ENCODE measurements at places on chromosomes 11 and 22.

DNA sequence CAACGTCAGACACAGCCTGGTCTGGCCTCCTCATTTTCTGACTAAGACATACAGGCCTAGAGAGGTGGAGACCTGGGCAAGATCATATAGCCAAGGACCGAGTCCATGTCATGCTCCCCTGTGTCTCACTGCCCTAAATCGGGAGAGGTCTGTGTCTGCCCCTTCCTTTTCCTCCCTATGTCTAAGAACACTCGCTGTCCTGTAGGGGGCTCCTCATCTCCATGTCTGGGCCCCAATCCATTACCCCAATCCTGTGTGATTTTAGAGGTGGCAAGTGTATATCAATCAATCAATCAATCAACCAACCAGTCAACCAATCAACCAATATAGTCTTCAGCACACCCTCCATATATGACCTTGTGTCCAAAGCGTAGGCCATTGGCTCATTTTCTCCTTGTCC lies 125.7 kb downstream of the KIRREL3 start:
- no peak for DNase-seq

DNA sequence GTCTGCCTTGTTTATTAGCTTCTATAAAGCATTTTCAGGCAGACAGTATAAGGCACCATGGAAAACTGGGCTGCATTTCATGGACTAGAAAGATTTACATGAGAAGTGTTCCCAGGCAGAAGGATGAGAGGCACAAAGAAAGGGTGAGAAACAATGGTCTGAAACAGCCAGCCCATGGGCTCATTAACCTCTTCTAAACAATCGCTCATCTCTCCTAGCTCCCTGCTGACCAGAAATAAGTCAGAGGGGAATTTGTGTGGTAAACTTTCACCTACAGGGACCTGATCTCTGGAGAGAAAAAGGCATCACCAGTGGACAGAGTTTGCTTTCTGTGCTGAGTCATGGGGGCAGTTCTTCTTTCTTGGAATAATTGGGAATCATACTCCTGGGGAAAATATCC lies 51.8 kb upstream of the KIRREL3 start:
- DNase-seq, result no peak

DNA sequence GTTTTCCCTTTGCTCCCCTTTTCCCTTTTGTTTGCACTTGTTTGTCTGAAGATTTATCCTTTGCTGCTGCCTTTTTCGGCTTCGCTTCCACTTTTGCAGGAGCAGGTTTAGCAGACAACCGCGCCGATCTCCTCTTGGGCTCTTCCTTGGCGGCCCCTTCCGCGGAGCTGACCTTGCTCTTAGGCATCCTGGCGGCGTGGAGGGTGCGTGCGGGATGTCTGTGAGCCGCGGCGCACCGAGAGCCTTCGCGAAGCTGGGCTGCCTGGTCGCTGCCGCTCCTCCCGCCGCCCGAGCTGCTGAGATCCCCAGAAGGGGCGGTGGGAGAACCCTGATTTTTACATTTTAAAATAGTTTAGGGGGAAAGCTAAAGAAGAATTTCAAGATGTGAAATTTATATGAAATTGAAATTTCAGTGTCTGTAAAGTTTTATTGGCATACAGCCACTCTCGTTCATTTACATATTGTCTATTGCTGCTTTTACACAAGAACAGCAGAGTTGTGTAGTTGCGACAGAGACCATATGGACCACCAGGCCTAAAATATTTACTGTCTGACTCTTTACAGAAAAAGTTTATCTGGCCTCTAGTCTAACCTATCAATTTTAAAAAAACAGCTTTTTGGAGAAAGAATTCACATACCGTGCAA lies 105.2 kb upstream of the RRM1 start:
- no peak for DNase-seq

DNA sequence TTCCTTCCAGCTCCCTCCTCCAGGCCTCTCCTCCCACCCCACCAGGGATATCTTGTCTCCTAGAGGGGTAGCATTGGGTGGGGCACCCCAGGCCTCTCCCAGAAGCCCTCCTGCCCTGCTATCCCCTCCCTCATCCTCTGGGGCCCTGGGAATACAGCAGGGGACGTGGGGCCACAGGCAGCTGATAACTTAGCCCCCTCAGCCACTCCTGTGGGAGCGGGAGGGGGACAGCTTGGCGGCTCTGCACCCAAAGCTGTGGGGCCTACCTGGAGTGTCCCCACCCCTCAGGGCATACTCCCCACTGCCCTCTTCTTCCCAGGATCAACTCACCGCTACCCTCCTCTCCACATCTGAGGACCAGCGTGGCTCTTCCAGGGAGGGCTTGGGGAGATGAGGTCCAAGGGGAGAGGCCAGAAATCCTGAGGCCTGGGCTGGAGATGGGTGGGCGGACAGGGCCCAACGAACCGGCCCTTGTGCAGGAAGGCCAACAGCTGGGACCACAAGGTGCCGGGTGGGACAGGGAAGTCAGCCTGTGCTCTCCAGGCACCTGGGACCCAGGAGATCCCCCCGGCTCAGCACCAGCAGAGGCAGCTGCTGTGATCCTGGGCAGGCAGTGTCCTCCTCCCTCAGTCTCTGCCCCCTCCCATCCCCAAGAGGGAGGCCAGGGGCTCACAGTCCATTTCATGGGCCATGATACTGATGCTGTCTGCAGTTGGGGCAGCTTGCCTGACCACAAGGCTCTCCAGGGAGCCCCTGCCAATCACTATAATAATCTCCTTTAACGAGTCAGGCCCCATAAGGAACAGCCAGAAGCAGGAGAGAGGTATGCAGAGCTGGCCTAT lies 23.2 kb downstream of the NEAT1 start:
- no peak for DNase-seq

DNA sequence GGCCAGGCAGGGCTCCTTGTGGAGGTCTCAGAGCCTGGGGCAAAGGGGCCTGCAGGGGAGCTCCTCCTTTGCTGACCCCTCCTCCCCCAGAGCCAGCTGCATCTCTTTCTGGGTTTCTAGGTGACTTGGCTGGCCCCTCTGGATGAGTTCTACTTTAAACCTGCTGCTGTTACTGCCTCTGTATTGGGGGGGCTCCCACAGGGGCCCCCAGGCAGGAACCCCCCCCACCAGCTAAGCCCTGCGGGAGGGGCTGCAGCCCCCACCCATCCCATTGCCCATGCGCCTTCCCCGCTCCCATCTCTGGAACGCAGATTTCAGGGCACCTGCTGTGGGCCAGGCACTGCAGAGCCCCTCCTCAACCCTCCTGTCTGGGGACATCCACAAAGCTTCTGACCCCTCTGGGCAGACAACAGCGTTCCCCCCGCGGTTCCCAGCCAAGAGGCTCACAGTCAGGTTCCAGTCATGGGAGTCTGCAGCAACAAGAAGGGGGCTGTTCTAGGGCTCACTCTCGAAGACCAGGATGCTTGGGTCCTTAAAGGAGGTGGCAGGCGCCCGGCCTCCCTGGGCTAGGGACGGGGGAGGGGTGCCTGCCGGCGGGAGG lies 815 bp upstream of the PLCB3 start:
- DNase-seq, result no peak

- no peak for DNase-seq
These were observed 3.8 kb downstream of the CFAP300 start for GRCh38 chr11:102050927-102051575.

GRCh38 chr11:120219232-120219937 lies 8.6 kb downstream of the OAF start:
- no peak for DNase-seq

GRCh38 chr11:110173811-110174644 lies 80.8 kb downstream of the ZC3H12C start:
- no peak for DNase-seq

- peak; percentile 23 for DNase-seq
These were observed 928.9 kb downstream of the TBC1D22A start for GRCh38 chr22:47691152-47691895.

DNA sequence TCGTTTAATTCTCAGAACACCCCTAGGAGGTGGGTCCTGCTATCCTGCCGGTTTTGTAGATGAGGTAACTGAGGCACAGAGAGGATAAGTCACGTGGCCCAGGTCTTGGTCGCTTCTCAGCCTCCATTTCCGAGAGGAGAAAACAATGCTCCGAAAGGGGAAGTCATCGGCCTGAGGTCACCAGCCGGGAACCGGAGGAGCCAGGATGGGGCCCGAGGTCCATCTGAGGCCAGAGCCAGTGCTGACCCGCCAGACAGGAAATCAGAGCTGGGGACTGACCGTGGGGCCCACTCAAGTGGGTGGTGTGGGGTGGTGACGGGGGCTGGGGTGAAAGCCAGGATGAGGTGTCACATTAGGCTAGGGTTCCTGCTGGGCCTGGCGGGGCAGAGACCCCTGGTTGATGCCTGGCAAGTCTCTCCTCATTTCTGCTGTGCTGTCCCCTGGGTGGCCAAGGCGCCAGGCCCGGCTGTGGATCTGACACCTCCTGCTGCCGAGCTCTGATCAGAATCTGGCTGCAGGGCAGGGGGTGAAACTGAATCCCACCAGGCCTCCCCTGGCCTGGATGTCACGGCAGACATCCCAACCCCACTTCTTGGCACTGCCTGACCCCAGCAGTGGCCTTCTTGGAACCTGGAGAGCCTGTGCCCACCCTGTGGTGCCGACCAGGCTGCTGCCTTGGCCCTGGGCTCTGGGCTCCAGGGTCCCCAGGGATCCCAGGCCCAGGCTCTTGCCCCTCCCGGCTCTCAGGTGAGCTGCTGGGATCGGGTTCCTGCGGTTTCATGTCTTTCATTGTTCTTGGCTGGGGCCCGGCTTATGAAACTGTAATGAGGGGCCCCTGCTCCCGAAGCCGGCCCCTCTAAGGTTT lies 12.0 kb downstream of the TRIOBP start:
- DNase-seq, result no peak

DNA sequence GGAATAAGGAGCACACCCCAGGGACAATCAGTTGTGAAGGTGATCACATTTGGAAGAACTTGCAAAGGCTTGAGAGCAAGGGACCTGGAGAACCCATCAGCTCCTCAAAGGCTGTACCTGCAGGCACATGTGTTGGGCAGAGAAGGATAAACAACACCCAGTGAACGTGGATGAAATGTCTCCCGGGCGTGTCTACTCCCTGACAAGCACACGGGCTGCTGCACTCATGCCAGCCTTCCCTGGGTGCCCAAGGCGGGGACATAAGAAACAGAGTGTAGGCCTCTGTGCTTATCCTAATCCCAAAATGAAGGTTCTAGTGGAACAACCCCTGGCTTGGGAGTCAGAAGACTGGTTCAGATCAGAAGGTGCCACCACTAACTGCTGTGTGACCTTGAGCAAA lies 46.7 kb downstream of the DSCAML1 start:
- no peak for DNase-seq

DNA sequence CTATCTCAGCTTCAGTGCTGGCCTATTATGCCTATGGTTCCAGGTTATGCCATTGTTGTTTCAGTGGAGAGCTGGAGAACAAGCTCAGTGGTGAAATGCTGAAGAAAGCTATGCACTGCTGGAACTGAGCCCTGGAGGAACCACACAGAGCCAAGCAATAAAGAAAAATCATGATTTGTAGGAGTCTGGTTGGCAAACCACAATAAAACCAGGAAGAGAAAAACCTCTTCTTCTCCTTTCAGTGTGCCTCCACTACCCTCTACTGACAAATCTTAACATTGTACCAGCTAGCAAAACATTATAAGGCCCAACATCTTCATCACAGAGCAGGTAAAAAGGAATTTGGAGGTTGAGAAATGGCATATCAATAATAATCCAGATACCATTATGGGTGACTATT lies 5.3 kb downstream of the OR51F2 start:
- DNase-seq, result no peak

DNA sequence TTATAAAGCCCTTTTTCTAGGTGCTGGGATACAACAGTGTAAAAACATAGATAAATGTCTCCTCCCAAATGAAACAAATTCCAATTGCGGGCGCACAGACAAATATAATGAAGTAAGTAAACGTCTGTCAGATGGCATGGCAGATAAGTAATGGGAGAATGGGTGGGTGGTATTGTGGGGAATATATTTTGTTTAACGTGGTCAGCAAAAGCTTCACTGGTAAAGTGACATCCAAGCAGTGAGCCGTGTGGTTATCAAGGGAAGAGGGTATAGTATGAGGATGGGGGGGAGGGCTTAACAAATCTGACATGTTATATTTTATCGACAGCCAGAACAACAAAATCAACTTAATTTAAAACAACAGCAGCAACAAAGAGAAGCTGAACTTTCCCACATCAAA lies 1.2 kb downstream of the SVIP start:
- DNase-seq, result peak; percentile 19

DNA sequence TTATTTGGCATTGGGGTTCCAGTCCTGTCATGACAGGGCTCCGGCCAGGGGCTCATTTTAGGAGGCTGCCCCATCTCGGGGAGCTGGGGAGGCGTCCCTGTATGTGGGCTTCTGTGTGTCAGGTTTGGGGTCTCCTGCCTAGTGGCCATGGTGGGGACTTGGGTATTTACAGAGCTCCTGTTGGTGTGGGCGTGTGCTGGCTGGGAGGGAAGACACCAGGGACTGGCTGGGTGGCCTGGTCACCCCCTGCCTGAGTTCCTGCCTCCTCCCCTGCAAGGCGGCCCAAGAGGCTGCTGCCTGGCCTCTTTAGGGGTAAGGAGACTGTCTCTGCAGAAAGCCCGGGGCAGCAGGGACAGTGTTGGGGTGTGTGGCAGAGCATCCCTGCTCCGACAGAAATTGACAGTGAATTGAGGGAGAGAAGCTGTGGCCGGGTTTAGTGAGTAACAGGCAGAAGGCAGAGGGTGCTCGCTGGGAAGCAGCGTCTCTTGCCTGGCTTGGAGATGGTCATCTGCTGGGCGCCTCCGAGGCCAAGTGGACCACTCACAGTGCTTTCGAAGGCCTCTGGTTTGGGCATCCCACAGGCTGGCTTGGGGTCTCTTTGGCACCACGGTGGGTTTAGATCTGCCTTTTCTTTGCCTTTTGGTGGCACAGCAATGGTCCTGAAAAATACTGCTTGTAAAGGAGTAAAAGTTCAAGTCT lies 40.3 kb upstream of the GRAMD4 start:
- DNase-seq, result no peak

- DNase-seq, result no peak
These were observed 74.4 kb downstream of the TRIM44 start for GRCh38 chr11:35736952-35737351.

DNA sequence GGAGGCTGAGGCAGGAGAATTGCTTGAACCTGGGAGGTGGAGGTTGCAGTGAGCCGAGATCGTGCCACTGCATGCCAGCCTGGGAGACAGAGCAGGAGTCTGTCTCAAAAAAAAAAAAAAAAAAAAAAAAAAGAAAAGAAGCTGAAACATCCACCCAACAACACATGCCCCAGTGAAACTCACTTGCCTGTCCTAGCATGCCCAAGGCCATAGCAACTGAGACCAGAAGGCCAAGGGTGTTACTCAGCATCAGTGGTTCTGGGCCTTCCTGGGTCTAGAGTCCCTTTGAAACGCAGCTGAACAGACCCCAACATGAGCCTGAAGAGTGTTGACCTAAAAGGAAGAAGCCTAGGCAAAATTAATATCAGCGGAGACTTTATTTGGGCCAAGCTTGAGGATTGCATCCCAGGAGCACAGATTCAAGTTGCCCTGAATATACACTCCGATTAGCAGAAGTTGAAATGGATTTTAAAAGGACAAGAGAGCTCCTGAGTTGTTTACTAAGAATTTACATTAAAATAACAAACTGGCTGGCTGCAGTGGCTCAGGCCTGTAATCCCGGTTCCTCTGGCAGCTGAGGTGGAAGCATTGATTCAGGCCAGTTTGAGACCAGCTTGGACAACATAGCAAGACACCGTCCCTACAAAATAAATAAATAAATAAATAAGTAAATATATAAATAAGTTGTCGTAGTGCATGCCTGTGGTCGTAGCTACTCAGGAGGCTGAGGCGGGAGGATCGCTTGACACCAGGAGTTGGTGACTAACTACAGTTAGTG lies 7.0 kb downstream of the PRDX5 start:
- DNase-seq, result no peak
